ENCODE measurements at places on chromosomes 12 and 14.

DNA sequence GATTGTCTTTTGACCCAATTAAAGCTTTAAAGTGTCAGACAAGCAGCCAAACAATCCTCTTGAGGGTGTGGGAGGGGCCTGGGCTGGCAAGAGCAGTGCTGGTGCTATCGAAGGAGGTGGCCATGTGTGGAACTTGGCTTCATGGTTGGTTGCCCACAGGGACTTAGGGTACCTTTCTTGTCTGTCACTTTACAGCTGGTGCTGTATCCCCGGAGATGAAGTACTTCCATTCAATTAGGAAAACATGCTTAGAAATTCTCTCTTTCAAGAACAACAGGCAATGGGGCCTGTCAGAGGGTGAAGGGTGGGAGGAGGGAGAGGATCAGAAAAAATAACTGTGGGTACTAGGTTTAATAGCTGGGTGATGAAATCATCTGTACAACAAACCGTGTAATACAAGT is 86.5 kb downstream of the DAAM1 start:
- DNase-seq = no peak

DNA sequence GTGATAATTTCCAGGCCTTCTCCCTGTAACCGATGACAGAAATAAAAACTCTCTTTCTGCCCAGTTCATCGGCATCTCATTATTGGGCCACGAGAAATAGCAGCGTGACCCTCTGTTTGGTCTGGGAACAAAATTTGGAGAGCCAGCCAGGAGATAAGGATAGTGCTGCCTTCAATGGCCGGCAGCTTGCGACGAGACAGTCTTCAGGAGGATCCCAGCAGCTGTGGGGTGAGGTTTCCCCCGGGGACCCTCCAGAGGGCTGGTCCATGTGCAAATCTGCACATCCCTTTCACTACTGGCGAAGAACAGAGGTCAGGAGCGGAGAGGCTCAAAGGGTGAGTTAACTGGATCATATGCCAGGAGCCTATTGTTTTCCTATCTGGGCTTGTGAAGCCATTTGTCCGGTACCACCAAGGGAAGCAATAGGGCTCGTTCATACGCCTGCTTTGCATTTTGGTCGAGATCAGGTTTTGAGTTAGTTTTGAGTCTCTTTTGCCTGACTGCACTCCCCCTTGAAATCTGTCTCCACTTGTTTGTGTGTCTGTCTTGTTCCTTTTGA is 4.8 kb downstream of the SLC39A2 start:
- no peak for DNase-seq

GRCh38 chr14:103845327-103845726 is 2.0 kb downstream of the PPP1R13B start:
- DNase-seq = no peak

- peak; percentile 67 for DNase-seq
Observed at GRCh38 chr12:120481022-120481767, 11.6 kb upstream of the SRSF9 start.

GRCh38 chr12:105986779-105987684 is 151.7 kb downstream of the NUAK1 start:
- DNase-seq = no peak

GRCh38 chr14:102593825-102594137 is 1.3 kb downstream of the RCOR1 start:
- DNase-seq = no peak

DNA sequence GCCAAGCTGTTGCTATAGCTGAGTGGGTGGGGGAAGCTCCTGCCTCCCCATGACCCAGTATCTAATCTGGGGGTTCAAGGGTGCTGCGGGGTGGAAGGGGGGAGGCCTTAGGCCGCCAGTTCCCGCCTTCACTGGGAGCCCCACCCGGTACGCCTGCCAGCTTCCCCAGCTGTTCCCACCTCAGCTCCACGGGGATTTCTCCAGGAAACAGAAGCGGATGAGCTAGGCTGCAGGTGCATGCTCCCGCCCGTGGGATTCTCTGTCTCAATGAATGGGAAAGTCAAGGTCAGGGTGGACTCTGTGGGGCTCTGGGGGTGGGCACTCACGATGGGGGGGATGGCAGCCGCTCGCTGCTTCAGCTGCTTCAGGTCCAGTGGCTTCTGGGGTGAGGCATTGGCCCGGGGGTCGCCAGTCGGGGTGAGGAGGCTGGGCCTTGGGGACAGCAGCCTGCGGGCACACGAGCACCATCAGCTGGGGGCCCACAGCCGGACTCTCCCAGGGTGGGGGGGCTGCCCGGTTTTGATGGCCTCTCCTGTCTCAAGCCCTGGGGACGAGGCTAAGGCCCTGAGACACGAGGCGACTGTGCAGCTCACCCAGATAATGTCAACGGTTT is 68.6 kb downstream of the RFLNA start:
- no peak for DNase-seq

DNA sequence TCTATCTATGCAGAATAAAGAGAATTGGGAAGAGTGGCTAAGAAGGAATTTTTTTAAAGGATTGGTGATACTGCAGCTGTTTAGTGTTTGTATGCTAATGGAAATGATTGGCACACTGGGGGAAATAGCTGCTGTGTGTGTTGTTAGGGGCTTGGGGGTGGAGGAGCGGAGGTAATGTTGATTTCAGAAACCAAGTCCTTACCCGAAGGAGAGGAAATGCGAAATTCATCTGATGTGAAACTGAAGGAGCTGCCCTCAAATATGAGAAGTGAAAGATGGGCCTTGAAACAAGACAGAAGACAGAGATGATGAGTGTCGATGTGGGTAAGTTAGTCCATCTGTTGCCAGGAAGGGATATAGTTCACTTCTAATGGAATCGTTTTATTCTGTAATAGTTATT is 21.2 kb upstream of the RNASE12 start:
- DNase-seq = no peak

- DNase-seq = no peak
Observed at GRCh38 chr12:18703911-18704310, 33.9 kb downstream of the PLCZ1 start.

- DNase-seq = no peak
Observed at GRCh38 chr14:105941226-105942166, 415.1 kb downstream of the TMEM121 start.

DNA sequence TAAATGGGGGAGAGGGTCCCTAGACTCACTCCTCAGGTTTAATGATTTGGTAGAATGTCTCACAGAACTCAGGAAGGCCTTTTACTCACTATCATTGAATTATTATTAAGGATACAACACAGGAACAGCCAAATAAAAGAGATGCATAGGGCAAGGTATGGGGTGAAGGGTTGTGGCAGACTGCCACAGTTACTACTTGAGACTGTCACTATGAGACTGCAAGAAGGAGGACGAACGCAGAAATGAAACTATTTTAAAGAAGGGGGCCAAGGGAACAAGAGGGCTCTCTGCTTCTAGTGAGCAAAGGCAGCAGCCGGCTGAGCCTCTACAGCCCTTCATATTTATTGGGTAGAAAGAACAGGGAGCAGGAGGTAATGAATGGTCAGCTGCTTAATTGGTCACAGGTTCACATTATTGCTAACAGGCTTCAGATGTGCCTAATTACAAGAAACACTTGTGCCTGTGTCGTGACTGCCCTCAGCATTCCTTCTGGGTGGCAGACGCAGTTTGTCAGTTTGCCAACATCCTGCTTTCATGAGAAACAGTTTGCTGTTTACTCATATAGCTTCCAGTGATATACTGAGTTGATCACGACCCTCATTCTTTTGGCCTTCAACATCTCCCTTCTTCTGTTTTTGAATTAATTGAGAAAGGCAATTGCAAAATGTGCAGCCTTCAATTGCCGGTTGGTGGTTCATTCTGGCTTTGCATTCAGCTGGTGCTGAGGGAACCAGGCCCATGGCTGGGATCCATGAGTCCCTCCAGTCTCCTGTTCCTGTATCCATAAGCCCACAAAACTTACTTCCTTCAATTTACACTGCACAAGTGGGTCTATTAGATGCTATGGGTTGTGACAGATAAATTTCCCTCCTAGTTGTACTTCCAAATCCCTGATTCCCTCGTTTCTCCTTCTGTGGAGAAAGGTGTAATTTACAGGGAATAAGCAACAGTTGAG is 82.8 kb upstream of the PLEKHG7 start:
- no peak for DNase-seq

- DNase-seq = peak; percentile 31
Observed at GRCh38 chr12:14845350-14845750, 2.0 kb upstream of the ART4 start.

- no peak for DNase-seq
Observed at GRCh38 chr14:38124506-38124905, 83.2 kb upstream of the SSTR1 start.

GRCh38 chr14:21711360-21711961 is 37.8 kb upstream of the OR4E1 start:
- DNase-seq = peak; percentile 60

- no peak for DNase-seq
Observed at GRCh38 chr12:59158066-59158465, 237.8 kb upstream of the LRIG3 start.

DNA sequence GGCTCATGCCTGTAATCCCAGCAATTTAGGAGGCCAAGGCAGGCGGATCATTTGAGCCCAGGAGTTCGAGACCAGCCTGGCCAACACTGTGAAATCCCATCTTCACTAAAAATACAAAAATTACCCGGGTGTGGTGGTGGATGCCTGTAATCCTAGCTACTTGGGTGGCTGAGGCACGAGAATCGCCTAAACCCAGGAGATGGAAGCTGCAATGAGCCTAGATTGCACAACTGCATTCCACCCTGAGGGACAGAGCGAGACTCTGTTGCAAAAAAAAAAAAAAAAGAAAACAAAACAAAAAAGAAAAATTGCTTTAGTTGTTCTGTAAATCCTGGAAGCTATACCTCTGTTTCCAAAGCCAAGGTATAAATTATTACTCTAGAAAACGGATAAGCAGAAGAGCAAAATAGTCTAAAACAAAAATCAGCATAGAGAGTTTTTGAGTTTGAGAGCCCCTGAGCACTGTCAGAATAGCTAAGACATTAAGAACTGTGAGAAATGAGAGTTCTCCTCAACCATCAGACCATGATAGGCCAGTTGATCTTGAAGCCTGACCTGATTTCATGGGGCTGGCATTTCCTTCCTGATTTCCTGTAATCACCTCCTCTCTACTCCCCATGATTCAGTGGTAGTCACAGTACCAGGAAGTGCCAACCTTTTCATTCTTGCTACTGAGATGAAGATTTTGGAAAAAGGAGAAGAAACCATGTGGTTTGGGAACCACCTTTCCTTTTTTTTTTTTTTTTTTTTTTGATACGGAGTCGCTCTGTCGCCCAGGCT is 31.7 kb downstream of the ATP2A2 start:
- no peak for DNase-seq

GRCh38 chr12:67535176-67535575 is 113.4 kb upstream of the DYRK2 start:
- no peak for DNase-seq

DNA sequence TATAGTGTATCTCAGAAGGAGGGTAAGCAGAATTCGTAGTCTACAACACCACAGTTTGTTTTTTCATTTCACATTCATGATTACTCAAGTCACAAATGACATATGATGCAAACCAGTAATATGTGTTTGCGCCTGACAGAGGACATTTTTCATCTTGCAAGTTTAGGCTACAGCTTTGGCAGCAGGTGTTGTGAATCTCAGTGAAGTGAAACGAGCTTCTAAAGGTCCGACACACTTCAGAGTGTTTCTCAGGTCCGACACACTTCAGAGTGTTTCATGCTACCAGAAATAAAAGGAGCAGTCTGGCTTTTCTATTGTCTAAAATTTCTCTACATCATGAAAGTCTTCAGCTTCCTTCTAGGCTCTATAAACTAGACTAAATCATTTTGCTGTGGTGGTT is 22.7 kb downstream of the CLEC14A start:
- no peak for DNase-seq

DNA sequence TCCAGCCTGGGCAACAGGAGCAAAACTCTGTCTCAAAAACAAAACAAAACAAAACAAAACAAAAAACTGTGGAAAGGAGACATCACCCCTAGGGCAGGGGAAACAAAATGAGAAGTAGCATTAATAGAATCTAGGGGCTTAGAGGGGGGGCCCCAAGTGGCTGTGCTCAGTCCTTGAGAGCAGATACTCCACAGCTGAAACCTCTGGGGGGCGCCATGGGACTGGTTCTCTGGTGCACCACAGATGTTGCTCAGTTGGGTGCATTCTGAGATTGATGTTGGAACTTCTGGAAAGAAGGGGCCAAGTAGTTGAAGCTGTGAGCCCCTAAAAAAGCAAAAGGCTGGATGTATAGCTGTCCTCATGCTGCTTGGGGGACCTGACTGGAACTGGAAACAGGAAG is 11.8 kb upstream of the SYNE2 start:
- DNase-seq = no peak

GRCh38 chr14:105861985-105862465 is 335.6 kb downstream of the TMEM121 start:
- DNase-seq = peak; percentile 86

DNA sequence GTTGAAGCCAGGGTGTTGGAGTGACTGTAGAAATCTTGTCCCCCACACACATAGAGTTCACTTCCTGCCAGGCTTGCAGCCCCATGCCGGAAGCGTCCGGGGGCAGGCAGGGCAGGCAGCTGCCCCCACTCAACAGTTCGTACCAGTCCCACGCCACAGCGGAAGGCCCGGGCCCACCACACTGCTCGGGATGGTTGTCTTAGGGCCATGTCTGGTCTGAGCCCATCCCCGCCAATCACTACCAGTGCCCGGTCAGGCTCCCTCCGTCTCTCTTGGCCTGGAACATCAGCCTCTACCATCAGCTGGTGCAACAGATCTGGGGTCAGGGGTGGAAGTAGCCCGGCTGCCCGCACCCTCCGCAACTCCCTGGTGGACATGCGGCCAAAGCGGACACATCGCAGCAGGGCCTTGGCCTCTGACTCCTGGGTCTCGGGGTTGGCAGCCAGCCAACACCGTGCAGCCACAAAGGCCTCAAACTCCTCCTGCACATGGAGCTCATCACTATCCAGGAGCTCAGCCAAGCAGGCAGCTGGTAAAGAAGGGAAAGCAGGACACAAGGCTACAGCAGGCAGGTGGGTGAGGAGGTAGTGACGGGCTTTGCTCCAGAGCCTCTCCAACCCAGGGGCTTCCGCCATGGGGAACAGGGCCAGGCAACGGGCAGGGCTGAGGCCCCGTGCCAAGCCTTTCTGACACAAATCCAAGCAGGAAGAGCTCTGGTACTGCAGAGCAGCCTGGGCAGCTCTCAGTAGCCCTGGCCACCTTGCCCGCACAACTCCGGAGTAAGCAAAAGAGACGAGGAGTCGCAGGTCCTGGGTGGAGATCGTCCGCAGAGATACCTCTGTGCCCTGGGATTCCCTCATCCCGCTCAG is 5.9 kb downstream of the KLHL33 start:
- DNase-seq = no peak

- DNase-seq = no peak
Observed at GRCh38 chr12:46218322-46219095, 50.3 kb downstream of the SLC38A1 start.
